ENCODE measurements at places on chromosomes 2 and 18.

- DNase-seq: no peak
Measured at GRCh38 chr2:41061356-41061755, 609.5 kb upstream of the SLC8A1 start.

DNA sequence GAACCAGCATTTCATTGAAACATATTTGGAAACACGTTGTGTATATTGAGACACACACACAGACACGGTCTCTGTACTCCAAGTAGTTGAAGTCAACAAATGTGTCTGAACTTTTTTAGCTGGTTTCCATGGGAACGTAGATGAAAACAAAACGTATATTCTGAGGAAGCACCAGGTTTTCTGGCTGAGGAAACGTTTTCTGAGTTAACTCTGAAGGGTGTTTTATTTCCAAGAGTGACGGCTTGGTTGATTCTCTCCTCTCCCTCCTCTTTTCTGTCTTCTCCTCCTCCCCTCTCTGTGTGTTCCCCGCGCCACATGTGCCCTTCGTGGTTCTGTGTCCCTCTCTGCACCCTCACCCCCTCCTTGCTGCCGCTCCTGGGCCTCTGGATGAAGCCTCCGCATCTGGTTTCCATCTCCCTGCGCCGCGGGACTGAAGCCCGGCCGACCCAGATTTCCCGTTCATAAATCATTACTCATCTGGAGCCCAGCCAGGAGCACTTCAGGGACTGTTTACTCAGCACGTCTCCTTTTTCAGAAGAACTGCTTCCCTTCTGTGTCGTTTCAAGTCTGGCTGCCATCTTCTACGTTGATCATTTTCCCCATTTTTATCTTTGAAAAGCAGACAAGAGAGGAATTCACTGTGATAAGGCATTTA lies 122.7 kb downstream of the COL6A3 start:
- DNase-seq: peak; percentile 89

DNA sequence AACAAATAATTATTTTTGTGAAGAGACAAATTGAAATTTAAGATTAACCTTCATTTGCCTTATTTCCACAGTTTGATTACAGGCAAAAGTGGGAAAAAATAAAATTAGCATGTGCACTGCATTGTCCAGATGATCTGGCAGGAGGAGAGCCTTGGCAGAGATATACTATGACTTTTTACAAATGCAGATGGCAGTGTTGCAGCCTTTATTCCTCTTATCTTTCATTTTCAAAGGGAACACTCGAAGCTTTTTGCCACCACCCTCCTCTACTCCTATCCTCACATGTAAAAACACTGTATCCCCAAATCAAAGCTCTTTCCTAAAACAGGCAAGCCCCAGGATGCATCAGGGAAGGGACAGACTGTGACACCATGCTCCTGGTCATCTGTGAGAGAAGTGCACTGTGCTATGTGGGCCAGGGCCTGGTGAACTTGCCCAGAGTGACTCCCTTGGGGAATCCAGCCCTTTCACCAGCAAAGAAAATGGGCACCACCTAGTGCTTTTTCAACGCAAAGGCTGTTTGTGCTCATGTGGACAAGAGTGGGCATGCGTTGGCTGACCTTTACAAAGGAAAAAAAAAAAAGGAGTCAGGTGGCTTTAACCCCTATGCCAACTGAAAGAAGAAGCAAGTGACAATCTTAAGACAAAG lies 74.7 kb upstream of the ETAA1 start:
- peak; percentile 81 for DNase-seq

DNA sequence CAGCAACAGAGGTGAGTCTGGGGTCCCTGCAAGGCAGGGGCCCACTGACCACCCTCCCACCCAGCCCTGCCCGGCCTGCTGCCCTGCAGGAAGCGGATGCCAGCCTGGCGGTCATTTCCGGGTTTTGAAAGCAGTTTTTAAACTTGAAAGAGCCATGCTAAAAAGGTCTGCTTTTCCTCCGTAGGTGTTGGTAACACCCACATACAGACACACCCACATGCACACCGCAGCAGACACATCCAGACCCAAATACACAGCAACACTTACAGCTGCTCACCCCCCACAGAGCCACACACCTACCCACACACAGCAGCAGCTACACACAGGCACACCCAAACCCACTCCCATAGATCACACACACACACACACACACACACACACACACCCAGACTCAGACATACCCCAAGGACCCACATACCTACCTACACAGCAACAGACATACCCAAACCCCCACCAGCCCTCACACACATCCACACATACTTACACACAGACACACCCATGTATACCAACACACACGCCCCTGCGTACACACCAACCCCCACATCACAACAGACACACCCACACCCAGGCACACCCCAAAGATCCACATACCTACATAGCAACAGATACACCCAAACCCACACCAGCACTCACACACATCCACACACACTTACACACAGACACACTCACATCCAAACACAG lies 7.6 kb downstream of the ZFP36L2 start:
- DNase-seq: no peak
